ENCODE measurements at places on chromosomes 13 and 19. TPM values are rescaled to one million over a fixed set of nuclear protein-coding genes. Genes with fewer than 3 reads are reported as not detected.

The CCDC8 gene
- 0.84 TPM for polyA plus RNA-seq

The ZNF534 gene
- 2.9 TPM for polyA plus RNA-seq

The DIRAS1 gene
- 39.8 TPM for polyA plus RNA-seq

The CPAMD8 gene
- 1.9 TPM for polyA plus RNA-seq

The FAM174C gene
- polyA plus RNA-seq: 28.4 TPM

The CD79A gene
- 0.40 TPM for polyA plus RNA-seq

The CPB2 gene
- not detected for polyA plus RNA-seq

The CDX2 gene
- not detected for polyA plus RNA-seq

The GJB2 gene
- polyA plus RNA-seq: not detected

The MBD3L3 gene
- not detected for polyA plus RNA-seq

Data from neural cell (in vitro differentiated cells).